ENCODE measurements at places on chromosomes 2 and 18.

DNA sequence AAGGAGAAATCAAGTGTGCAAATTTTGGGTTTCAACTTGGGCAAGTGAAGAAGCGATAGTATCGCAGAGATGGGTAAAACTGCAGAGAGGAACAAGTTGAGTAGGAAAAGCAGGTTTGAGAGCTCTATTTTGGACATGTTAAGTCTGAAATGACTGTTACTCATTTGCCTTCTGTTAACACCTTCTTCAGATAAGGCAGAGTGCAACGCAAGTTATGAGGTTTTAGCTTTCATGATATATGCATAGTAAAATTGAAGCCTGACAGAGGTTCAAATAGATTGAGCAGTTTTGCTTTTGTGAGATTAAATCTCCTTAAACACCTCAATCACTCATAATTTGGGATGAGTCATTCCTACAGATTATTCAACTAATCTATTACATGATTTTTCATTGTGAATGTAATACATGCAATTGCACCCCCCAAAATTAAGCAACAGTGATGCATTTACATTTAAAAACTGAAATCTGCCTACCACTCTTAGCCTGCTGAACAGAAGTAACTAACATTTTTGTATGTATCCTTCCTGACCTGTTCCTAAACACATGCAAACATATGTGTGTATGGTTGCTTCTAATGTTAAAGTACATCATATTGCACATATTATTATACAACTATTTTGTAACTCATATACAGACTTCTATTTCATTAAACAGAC is 575.4 kb downstream of the ARHGAP15 start:
- no peak for DNase-seq

DNA sequence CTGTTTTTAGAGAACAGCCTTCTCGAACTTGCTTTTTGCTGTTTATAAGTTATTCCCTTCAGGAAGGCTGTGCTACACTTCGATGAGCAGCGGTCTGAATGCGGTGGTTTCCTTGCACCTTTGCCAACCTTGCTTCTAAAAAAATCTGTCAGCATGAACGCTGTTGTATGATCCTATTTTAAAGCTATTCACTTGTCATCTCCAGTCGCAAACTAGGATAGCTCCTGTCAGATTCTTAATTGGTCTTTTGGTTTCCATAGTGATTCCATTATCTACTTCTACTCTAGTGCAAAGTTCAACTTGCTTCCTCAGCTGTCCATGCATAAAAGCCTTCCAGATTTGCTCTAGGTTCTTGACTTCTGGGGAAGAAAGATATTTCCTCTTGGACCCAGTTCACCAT is 76.3 kb upstream of the GALNT3 start:
- DNase-seq: no peak

DNA sequence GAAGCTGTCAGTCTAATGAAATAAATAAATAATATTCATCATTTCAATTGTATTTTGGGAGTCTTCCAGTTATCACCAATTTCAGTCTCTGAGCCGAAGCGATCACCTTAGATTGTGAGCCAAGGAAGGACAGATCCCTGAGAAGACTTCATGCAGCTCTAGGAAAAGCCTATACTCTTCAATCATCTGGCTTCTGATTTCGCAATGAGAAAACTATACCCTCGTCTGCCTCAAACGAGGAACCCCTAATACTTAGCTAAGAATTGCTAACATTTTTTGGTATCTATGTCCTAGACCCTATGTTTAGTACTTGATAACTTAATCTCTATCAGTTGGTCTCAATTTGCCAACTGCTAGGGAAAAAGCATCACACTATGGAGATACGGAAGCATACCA is 4.5 kb upstream of the TTC27 start:
- DNase-seq: no peak

GRCh38 chr18:24933345-24933744 is 418.6 kb downstream of the ZNF521 start:
- no peak for DNase-seq

GRCh38 chr18:67219821-67220220 is 296.7 kb downstream of the DSEL start:
- no peak for DNase-seq

DNA sequence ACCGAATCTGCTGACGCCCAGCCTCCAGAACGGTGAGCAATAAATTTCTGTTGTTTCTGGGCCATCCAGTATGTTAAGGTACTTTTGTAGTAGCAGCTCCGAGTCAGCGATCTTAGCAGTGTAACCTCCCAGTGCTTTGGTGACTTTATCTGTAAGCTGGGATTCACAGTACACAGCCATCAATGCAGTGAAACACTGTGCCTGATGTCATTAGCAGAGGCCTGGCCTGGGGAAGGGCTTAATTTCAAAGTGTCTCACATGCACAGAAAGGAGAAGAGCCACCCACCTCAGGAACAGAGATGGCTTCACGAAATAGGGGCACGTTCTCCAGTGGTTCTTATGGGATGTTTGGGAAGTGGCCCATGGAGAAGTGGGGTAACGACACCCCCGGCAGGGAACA is 281.2 kb downstream of the PHLPP1 start:
- no peak for DNase-seq

DNA sequence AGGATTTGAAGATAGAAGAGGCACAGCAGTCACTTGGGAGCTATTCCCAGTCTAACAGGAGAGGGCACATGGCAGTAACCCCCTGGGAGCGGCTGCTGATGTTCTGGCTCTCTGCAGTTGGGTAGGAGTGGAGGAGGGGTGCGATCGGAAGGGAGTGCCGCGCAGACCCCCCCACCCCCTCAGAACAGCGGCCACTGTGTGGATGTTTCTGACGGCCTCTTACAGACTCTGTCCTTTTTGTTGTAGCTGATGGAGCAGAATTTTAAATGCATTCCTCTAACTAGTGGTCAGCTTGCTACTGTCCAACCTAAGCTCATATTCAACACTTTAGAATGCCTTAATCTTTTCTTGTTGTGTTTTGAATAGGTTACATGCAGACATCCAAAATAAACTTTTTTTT is 127.9 kb downstream of the AGAP1 start:
- no peak for DNase-seq

- DNase-seq: no peak
Observed at GRCh38 chr2:63778391-63778790, 63.3 kb upstream of the UGP2 start.

DNA sequence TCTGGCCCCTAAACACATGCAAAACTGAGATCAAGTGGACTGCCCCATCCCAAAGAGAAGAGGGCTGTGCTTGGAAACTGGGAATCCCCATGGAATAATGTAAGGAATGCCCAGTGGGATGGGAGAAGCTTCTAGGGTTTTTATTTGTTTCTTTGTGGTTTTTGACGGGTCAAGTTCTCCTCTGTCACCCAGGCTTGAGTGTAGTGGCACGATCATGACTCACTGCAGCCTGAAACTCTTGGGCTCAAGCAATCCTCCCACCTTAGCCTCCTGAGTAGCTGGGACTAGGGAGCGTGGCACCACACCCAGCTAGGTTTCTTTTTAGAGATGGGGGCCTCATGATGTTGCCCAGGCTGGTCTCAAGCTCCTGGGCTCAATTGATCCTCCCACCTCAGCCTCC is 101.7 kb upstream of the ZSWIM2 start:
- DNase-seq: no peak

DNA sequence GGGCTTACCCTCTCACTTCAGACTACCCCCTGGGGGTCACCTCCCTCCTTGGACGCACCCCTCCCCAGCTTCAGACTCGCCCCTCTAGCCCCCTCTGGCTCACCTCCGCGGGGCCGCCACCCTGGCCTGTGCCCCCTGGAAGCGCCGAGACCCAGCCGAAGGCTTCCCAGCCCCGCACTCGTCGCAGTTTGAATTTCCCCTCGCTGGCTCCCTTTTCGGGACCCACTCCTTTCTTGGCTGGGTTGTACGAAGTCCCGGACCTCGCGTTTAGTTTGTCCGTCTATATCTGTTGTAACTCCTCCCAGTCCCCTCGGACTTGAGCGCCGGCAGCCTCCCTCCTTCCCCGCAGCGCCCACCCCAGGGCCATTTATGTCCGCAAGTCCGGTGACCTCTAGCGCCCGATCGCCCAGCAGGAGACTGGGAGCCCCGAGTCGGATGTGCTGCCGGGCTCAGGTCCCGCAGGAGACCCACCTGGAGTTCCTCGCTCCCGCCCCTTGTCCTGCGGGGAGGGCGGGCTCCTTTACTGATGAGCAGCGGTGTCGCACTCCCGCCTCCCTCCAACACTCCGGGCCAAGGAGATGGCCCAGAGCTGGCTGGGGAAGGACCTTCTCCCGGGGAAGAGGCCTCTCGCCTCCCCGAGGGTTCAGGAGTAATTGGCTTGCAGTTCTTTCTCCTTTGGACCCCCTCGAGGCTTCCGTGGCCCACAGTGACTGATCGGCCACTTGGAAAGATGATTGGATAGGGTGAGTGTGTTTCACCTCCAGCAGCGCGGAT is 692 bp upstream of the RAX start:
- no peak for DNase-seq

- DNase-seq: peak; percentile 38
Observed at GRCh38 chr2:152485954-152486736, 151.2 kb downstream of the FMNL2 start.

GRCh38 chr2:176246331-176246730 is 22.9 kb upstream of the MTX2 start:
- no peak for DNase-seq

GRCh38 chr2:112242384-112242783 is 12.5 kb downstream of the ZC3H8 start:
- DNase-seq: no peak

DNA sequence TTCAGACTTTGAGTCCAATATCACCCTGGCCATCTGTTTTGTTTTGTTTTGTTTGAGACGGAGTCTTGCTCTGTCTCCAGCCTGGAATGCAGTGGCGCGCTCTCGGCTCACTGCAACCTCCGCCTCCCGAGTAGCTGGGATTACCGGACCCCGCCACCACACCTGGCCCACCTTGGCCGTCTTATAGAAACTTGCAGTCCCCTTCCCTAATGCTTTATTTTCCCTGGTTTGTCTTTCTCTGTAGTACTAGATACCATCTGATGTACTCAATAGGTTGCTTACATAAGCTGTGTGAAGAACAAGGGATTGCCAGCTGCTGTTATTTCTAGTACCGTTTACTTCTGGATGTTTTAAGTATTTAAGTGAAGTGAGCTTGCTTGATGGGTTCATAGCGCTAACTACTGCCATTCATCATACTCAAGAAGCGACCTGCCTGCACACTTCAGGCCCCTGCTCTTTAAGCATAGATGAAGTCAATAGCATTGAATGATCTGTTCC is 1.2 kb downstream of the RPL31 start:
- DNase-seq: peak; percentile 27

GRCh38 chr18:45713239-45713638 is 10.7 kb upstream of the SLC14A1 start:
- DNase-seq: no peak

GRCh38 chr2:134668821-134669220 is 50.0 kb downstream of the TMEM163 start:
- peak; percentile 30 for DNase-seq

- peak; percentile 84 for DNase-seq
Observed at GRCh38 chr18:31555971-31556747, 35.5 kb upstream of the TTR start.

- DNase-seq: no peak
Observed at GRCh38 chr18:54740136-54740846, 88.0 kb upstream of the RAB27B start.

GRCh38 chr18:45227001-45227742 is 388.1 kb upstream of the SLC14A2 start:
- DNase-seq: no peak

DNA sequence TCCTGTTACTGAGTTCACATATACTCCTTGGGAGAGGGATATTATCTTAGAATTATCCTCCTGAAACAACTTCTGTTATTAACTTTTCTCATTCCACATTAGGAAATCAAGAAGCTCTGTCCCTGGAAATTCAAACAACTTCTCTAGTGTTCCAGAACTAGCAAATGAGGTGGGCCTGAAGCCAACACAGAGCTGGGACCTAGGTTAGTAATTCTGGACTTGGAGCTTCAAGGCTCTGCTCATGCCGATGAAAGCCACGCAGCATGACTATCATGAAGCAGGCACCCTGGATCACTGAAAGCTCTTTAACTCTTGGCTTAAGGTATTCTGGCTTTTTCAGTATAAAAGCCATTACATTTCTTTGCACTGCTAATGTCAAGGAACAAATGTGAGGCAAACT is 242.7 kb downstream of the TGIF1 start:
- DNase-seq: no peak

- DNase-seq: no peak
Observed at GRCh38 chr18:45462179-45462578, 153.1 kb upstream of the SLC14A2 start.

DNA sequence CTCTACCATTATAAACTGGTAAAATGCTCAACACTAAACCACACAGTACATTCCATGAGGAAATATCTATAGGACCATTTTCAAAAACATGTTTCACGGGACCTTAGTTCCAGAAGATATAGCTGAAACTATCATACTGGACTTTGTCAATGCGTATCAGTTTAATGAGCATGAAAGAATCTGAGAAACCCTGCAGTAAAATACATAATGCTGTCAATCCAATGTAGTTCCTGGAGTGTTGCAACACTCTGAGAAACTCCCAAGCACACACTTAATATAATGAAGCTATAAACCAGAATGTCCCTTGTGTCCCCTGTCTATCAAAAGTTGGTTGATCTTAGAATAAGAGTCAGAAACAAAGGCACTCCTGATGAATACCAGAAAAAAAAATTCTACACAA is 16.2 kb downstream of the IWS1 start:
- no peak for DNase-seq

DNA sequence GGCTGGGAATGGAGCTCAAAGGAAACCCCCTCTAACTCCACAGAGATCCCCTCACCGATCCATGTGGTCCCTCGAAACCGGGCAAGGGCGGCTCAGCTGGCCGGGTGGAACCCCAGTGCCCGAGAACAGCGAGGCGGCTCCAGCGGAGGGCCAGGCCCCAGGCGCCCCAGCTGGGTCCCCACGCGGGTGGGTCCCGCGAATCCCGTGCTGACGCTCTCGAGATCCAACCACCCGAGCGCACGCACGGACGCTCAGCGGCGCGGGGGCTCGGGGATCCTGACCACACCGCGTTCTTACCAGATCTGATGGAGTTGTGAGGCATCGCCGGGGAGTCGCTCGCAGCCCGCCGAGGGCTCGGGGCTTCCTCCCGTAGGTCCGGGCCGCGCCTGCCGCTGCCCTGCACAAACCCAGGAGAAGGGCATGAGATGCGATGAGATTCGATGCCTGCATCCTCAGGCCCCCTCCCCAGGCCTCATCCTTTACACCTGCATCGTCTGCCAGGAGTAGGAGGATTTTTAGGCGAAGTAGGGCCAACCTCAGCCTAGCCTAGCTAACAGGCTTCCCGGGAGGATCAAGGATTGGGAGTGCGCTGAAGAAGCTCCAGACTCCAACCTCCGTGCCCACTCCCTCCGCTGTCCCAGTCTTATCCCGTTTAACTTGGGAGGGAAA is 514 bp downstream of the PAX8 start:
- no peak for DNase-seq
